Smooth muscle cell of the brain vasculature (primary cell): ENCODE measurements at places on chromosomes 4 and X.

DNA sequence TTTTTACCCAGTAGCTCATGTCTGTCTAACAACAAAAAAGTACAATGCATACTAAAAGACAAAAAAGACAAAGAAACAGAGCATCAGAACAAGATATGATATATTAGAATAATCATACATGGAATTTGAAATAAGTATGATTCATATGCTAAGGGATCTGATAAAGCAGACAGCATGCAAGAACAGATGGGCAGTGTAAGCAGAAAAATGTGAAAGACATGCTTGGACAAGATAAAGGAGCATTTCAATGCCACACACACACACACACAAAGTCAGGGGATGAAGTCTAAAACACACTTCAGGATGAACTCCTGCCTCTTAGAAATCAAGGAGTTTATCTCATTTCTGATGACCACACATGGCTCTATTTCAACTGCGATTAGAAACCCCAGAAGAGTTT lies 649.6 kb upstream of the NDST4 start:
- no peak for DNase-seq

GRCh38 chr4:43357252-43357974 lies 464.9 kb downstream of the GRXCR1 start:
- DNase-seq, result no peak

GRCh38 chrX:115940888-115941332 lies 229.6 kb upstream of the AGTR2 start:
- DNase-seq, result peak; percentile 21

- DNase-seq, result no peak
Observed at GRCh38 chrX:133249266-133250058, 31.3 kb upstream of the TFDP3 start.

DNA sequence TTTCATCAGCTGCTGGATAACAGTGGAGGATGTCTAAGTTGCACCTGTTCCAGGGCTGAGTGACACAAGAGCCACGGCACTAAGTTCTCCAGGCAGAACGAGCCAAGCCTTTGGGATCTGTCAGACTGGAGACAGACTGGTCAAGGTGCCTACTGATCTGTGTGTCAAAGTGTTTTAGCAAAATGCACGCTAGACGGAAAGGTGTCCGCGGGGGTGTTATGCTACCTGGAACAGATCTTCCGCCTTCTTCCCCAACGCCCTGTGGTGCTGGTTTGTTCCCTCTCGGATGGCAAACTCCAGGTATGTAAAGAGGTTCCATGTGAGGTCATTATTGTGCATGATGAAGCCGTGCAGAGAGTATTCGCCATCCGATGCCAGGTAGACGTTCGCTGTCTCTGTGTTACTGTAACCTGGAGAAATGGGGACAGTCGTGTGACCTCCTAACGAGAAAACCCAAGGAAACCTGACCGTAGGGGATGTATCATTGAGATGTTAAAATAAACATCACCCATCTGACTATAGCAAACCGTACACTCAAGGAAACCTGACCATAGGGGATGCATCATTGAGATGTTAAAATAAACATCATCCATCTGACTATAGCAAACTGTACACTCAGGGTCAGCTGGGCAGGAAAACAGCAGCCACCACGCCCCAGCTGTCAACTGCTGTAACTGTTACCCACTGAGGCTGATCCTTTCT lies 29.7 kb upstream of the SLC25A6 start:
- DNase-seq, result no peak

DNA sequence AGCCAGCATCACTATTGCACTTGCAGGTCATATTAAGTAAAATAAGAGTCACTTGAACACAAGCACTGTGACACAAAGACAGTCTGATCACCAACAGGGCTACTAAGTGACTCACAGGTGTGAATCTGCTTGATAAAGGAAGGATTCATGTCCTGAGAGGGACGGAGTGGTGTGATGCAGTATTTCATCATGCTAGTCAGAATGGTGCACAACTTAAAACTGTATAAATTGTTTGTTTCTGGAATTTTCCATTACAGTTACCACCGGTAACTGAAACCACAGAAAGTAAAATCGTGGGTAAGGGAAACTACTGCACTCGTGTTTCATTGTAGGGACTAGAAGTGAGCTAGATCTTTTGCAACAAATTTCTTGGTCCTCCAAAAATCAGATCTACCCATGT lies 109.7 kb downstream of the ELOVL6 start:
- no peak for DNase-seq

DNA sequence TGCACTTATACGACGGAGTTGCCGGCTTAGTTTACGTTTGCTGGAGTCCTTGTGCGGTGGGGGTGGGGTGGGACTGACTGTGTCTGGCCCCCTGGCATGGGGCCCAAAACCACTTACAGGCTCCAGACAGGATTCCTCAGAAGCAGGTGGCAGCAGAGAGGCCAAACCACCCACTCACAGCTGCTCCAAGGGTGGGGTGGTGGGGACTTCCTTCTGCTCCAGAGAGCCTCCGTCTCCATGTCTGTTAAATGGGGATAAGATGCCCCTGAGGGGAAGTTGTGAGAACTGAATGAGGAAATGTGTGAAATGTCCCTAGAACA lies 36.7 kb downstream of the PSAPL1 start:
- DNase-seq, result no peak

DNA sequence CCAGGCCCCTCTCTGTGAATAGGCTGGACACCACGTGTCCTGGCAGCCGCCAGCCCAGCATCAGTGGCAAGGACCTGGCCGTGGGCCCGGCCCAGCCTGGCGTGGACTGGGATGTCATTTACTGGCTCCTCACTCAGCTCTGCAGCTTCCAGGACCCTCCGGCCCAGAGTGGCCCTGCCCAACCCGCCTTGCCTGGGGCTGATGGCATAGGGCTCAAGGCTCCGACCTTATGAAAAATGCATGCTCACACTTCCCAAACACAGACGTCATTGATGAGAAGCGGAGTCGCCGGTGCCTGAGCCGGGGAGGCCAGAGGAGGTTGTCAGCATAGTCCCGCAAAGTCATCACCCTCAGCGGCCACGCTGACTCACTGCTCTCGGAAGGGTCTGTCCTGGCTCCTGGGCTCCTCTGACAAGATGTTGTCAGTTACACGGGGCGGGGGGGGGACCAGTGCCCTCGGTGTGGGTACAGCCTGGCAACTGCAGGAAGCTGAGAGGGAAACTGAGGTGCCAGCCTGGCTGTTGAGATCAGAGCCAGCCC lies 14.3 kb downstream of the CFAP99 start:
- DNase-seq, result no peak

DNA sequence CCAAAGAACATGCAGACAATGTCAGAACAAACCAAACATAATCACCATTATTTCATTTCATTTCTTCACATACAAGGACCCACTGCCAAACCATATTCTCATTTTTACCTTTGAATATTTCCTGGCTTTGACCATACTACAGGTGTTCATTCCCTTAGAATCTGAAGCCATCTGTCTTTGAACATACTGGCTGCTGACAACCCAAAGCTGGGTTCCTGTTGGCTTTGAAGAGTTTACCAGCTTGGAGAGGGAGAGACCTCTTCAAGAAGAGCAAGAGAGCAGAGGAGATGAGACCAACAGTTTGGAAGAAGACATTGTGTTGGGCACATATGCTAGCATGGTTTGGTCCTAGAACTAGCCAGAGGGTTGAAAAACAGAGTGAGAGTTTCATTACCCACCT lies 145.6 kb upstream of the KCNIP4 start:
- DNase-seq, result no peak

- no peak for DNase-seq
Observed at GRCh38 chrX:130893356-130894085, 9.5 kb downstream of the ENOX2 start.

GRCh38 chr4:35649011-35649410 lies 595.3 kb downstream of the ARAP2 start:
- no peak for DNase-seq

DNA sequence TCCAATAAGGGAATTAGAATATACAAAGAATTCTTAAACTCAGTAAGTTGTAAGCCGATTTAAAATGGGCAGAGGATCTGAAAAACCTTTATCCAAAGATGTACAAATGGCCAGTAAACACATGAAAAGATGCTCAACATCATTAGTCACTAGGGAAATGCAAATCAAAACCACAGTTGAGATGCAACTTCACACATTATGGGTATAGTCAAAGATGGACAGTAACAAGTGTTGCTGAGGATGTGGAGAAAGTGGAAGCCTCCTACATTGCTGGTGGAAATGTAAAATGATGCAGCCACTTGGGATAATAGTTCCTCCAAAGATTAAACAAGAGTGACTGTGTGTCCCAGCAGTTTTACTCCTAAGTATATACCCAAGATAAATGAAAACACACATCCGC lies 32.6 kb downstream of the RS1 start:
- DNase-seq, result no peak

GRCh38 chr4:160563552-160564282 lies 1460.8 kb downstream of the RAPGEF2 start:
- DNase-seq, result no peak

GRCh38 chr4:7799736-7800135 lies 139.9 kb downstream of the AFAP1 start:
- DNase-seq, result no peak

DNA sequence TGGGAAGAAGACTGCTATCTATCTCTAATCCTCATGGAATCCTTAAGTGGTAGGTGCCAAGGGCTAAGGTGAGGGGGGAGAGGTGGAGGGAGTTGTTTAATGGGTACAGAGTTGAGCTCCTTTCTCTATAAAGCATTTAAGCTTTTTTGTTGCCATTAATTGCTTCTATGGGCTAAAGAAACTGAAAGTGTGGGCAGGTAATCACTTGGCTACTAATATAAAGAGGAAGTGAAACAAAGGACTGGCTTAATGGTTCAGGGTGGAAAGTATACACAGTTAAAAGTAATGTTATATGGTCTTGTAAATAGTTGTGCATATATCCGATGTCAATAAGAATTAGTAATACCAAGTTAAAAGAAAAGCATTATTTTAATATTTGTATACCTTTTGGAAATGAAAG lies 83.9 kb downstream of the POLA1 start:
- no peak for DNase-seq

GRCh38 chrX:11239230-11239629 lies 54.0 kb upstream of the AMELX start:
- DNase-seq, result no peak

DNA sequence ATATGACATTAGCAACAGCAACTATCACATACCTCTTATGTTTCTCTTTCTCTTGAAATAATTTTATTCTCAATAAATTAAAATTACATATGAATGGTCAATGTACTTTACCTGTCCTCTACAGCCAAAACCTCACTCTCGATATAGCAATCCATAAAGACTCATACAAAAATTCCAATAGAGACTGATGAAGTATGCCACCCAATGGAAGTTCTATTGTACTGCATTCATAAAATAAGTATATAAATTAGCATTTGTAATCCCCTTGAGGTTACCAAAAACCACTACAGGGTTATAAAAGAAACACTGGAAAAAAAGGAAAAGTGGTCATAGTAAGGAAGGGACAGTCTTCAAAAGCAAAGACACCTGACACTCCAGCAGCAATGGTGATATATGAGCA lies 32.8 kb downstream of the CLDN2 start:
- DNase-seq, result no peak

GRCh38 chr4:169254546-169254983 lies 16.2 kb downstream of the SH3RF1 start:
- no peak for DNase-seq

DNA sequence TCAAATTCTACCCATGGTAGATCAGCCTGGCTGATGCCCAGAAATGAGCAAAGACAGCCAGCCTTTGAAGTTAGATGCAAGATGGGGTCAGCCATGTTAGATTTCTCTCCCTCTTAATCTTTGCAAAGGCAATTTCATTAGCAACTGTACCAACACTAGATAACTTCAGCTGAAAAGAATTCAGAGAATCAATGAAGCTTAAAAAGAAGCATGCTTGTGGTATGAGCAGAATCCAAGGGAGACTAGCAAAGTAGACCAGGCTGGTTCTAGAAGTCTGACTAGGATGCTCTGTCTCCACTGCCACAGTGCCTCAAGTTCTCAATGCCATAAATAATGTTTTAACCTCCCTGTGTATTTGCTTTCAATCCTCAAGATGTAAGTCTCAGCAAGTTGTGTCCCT lies 247.3 kb downstream of the SLC7A11 start:
- DNase-seq, result no peak

- DNase-seq, result no peak
Observed at GRCh38 chr4:142473218-142473959, 372.7 kb downstream of the INPP4B start.

DNA sequence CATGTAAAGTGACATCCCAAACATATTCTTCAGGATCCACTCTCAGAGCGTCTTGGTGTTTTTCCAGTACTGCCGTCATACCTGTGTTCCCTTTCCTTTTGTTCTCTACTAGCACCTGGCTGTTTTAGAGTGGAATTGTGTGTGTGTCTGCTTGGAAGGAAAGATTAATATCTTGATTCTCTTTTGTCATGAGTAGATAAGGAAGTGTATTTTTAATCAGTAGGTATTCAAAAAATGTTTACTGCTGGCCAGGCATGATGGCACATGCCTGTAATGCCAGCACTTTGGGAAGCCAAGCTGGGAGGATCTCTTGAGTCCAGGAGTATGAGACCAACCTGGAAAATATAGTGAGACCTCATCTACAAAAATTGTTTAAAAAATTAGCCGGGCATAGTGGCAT lies 198.8 kb downstream of the CBR4 start:
- no peak for DNase-seq

GRCh38 chr4:163846008-163846407 lies 351.5 kb downstream of the TMA16 start:
- no peak for DNase-seq

DNA sequence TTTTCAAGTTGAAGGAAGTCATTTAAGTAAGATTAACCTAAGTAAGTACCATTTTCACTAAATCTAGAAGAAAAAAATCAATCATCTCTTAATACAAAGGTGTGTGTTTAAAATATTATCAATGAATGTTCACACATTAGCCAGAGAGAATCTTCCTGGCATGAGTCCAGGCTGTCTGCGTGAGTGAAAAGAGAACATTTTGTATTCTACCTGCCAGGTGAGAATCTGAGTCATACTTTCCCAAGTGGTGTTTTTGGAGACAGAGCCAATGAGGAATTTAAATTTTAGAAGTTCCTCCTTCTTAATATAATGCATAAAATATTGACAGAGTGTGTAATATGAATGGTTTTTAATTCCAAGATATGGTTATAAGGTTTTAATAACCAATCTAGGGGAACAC lies 371.8 kb upstream of the NR3C2 start:
- DNase-seq, result no peak

GRCh38 chr4:3775576-3775975 lies 9.4 kb downstream of the ADRA2C start:
- DNase-seq, result no peak

DNA sequence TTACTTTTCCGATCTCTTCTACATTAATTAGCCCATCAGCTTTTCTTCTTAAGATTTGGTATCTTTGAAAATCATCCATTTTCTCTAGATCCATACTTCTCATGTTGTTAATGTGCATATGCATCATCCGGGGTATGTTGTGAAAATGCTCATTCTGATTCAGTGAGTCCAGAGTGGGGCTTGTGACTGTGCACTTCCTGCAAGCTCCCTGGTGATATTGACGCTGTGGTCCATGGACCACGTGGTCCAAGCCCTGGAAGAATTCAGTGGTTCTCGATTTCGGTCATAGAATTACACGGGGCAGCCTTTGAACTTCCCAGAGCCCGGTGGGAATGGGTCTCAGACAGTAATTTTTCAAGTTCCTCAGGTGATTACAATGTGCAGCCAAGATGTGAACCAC lies 69.8 kb downstream of the ZFX start:
- no peak for DNase-seq
